WTC11 (cell line): ENCODE measurements at places on chromosomes 6 and 20. TPM values are rescaled to one million over a fixed set of nuclear protein-coding genes. Genes with fewer than 3 reads are reported as not detected.

GRCh38 chr6:138129190-138129589, 22.0 kb upstream of the PERP start:
- peaks cover 5% of the 10 kb centered on the region; the same call in 1 of the 2 replicates for H3K4me1 ChIP-seq
- no peaks in the 10 kb centered on the region for H3K27me3 ChIP-seq

The EMILIN3 gene
- total RNA-seq, result 5.5 to 6.0 TPM (median 5.8 TPM) in 3 replicates

The SMOC2 gene
- 3.3 to 3.9 TPM (median 3.6 TPM) in 3 replicates for total RNA-seq

GRCh38 chr6:43962458-43962857, 164.8 kb downstream of the MRPL14 start:
- no peaks in the 10 kb centered on the region for H3K36me3 ChIP-seq
- no peak for DNase-seq
- no peak overlapping the region for H3K4me3 ChIP-seq
- peaks cover 4% of the 10 kb centered on the region; the same call in 1 of the 2 replicates for H3K27me3 ChIP-seq

- no peak overlapping the region for H3K4me3 ChIP-seq
- H3K27me3 ChIP-seq, result no peaks in the 10 kb centered on the region; the same call in 1 of the 2 replicates
- no peak for DNase-seq
- peaks cover 9% of the 10 kb centered on the region for H3K36me3 ChIP-seq
- no peaks in the 10 kb centered on the region for H3K4me1 ChIP-seq
Measured at GRCh38 chr6:170080828-170081371, 210.0 kb downstream of the DLL1 start.
